ENCODE measurements at places on chromosomes 7 and 10. TPM values are rescaled to one million over a fixed set of nuclear protein-coding genes. Genes with fewer than 3 reads are reported as not detected.

Gene NPFFR1
- total RNA-seq, result not detected

Gene PDZD7
- total RNA-seq, result 1.5 TPM

Gene CPA2
- total RNA-seq, result not detected

Gene TNRC18
- 36.8 TPM for total RNA-seq

Gene FBXL13
- 2.3 TPM for total RNA-seq

Gene DNAJC9
- 34.3 TPM for total RNA-seq

Gene MEST
- total RNA-seq, result 917 TPM

Gene NUTM2D
- 1.2 TPM for total RNA-seq

Gene DLX5
- total RNA-seq, result 0.30 TPM

Gene SPDYE1
- not detected for total RNA-seq

Gene PDE6C
- total RNA-seq, result not detected

Gene PILRA
- 0.89 TPM for total RNA-seq

Gene ANKRD61
- not detected for total RNA-seq

Gene SNX8
- total RNA-seq, result 17.2 TPM

Gene PRKG1
- 40.7 TPM for total RNA-seq

Gene CAMK2B
- total RNA-seq, result not detected

Gene LRIT1
- not detected for total RNA-seq

Gene GIMAP2
- total RNA-seq, result under 0.01 TPM

Gene NKX2-3
- total RNA-seq, result 0.89 TPM

Gene PLXNA4
- total RNA-seq, result 6.5 TPM

Gene BLOC1S2
- 68.6 TPM for total RNA-seq

Gene SLC37A3
- 74.4 TPM for total RNA-seq

Gene TRPV6
- total RNA-seq, result not detected

Gene CNPY4
- total RNA-seq, result 61.5 TPM

Gene CPA4
- 113 TPM for total RNA-seq

Gene COBL
- total RNA-seq, result not detected

Gene GBX1
- total RNA-seq, result not detected

Gene TEX36
- not detected for total RNA-seq

Gene FAM25A
- total RNA-seq, result not detected
